ENCODE measurements at places on chromosomes 6 and 20.

DNA sequence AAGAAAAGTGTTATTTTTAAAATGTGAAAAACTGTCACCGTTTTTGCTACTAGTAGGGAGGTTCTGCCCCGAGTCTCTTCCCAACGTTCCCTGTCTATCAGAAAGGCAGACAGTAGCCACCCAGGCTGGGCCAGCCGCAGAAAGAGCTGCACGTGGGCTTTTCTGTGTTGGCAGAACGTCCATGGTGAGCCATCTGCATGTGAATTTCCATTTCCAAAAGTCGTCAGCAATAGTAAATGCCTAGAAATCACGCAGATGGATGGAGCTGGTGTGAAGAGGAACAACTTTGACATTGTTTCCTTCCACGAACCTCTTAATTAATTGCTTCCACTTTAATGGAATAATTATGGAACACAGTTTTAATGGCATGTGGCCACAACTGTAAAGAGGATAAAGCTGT is 97.5 kb downstream of the FAM120B start:
- ATAC-seq: no peak

GRCh38 chr20:39381595-39381994 is 419.5 kb downstream of the DHX35 start:
- ATAC-seq: no peak

GRCh38 chr6:99885051-99885450 is 109.0 kb downstream of the MCHR2 start:
- ATAC-seq: no peak

DNA sequence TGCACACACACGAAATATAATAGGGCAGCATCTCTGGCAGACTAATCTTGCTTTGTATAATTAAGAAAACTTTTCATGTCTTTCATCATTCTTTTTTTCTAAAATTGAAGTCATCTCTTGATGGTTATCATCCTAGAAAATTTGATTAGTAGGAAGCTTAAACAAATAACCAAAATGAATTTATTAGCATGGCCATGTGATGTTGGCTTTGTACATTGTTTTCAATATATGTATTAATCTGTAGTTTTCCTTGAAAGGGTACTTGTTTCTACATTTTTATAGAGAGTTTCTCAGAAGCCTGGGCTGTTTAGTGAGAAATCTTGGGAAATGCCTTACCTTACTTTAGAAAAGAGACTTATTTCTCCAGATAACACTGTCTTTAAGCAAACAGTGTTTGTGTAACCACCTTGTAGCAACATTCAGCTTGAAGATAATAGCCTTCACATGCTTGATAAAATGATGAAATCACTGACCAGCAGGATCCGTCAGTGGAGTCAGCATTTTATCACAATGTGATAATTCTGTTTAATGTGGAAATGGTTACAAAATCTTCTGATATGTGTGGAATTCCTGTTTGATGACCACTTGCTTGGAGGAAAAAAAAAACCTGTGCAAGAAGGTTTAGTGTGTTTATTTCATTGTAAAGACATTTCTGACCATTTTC is 147.8 kb downstream of the MACROD2 start:
- no peak for ATAC-seq

All from SK-N-SH treated with all-trans-retinoic acid at 6 μM for 48 hours (cell line).